SIG-M5 (cell line): ENCODE measurements at places on chromosomes 16 and 17.

DNA sequence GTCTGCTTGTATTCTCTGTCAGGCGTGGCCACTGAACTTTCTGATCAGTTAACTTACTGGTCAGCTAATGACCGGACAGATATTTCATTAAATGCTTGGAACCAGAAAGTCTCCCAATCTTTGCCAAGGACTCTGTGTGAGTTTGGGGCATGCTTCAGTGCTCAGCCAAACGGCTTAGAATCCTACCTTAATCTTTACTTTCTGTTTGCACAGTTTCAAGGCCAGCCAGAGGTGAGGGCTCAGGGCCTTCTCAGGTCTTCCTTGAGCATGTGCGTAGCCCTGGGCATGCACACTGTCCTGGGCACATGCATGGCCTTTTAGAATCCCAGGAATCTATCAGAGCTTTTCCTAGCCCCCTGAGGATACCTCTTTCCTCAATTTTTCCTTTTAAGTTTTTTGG lies 230.1 kb downstream of the RAB11FIP4 start:
- no peak for DNase-seq

- DNase-seq: no peak
These were observed 7.9 kb downstream of the ALOXE3 start for GRCh38 chr17:8110456-8110804.

- DNase-seq: no peak
These were observed 159.7 kb upstream of the CDH11 start for GRCh38 chr16:65281586-65281985.

- DNase-seq: no peak
These were observed 798 bp downstream of the CLDN9 start for GRCh38 chr16:3013491-3013951.

DNA sequence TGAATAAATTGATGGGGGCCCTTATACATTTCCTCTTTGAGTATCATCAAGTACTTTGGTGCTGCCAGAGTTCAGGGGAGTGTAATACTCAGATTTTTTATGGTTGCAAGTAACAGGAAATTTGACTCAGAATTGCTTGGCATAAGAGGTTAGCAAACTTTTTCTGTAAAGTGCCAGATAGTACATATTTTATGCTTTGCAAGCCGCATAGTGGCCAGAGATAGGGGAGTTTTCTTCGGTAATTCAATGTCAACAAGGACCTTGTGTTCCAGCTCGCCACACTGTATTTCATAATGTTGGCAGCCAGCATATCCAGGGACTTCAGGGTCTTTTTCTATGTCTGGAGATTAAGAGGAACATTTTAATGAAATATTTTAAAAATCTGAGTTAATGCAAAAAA lies 51.0 kb upstream of the MARCHF10 start:
- DNase-seq: no peak

- DNase-seq: no peak
These were observed 14.2 kb downstream of the NAA60 start for GRCh38 chr16:3457434-3458252.

DNA sequence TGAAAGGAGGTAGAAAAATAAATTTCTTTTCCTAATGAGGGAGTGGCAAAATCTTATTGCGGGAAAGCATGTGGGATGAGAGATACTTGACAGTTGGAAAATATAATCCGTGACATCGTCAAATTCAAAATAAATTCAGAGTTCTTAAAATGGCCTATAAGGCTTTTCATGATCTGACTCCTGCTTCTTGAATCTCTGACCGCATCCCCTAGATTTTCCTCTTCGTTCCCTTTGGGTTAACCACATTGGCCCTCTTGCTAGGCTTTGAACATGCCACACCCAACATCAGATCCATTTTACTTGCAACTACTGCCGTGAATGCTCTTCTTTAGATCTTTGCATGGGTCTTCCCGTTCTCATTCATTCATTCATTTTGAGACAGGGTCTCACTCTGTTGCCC lies 50.1 kb downstream of the NF1 start:
- no peak for DNase-seq

- DNase-seq: no peak
These were observed 16.6 kb downstream of the ENGASE start for GRCh38 chr17:79091226-79091670.

GRCh38 chr17:57694051-57694450 lies 51.0 kb downstream of the CCDC182 start:
- DNase-seq: no peak

DNA sequence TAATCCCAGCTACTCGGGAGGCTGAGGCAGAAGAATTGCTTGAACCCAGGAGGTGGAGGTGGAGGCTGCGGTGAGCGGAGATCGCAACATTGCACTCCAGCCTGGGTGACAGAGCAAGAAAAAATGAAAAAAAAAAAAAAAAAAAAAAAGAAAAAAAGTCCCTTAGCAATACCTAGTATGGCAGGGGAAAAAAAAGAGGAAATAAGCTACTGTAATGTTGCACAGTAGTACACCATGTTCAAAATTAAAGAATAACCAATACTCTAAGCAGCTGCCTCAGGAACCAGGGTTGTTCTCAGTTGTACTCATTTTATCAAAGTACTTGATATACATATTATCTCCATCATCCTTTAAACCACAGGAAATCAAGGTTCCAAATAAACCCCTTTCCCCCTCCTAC lies 17.3 kb upstream of the TXNDC11 start:
- no peak for DNase-seq

DNA sequence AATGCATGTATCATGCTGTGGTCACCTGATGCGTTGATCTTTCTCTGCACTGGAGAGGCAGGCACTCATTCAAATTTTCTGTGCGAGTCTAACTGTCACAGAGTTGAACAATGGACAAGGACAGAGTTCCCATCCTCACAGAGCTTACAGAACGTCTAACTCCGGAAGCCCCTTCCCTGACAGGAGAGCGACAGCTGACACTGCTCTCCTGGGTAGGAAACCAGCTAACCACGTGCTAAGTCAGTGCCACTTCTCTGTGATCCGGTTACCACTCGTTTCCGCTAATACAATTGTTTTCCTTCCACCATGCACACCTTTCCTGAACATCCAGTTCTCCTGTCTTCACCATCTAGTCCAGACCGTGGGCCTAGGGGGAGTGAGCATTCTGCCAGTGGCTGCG lies 11.3 kb downstream of the KLHDC4 start:
- no peak for DNase-seq

DNA sequence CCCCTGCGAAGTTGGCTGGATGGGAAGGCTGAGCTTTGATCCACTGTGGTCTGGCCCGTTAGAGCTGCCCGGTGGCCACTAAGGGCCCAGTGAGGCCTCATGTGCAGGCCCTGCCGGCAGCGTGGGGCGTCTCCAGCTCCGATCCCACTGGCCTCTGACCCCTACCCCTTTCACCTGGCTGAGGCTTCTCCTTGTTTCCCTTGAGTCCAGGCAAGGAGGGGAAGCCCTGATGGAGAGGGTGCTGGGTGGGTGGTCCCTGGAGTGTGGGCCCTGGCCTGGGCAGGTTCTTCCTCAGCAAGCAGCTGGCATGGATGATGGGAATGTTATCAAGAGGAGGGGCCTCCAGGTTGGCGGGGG lies 356.8 kb downstream of the SEC14L1 start:
- no peak for DNase-seq
